ENCODE measurements at places on chromosomes 2 and 18. TPM values are rescaled to one million over a fixed set of nuclear protein-coding genes. Genes with fewer than 3 reads are reported as not detected.

DAPL1 gene
- total RNA-seq, result not detected

SLC19A3 gene
- total RNA-seq, result 0.69 TPM

NR4A2 gene
- 1.7 TPM for total RNA-seq

NMUR1 gene
- 3.4 TPM for total RNA-seq

STK17B gene
- 9.6 TPM for total RNA-seq

REG3G gene
- not detected for total RNA-seq

FEV gene
- not detected for total RNA-seq

ST6GAL2 gene
- total RNA-seq, result 16.3 TPM

AKAIN1 gene
- not detected for total RNA-seq

MTCL1 gene
- total RNA-seq, result 68.0 TPM

UGT1A10 gene
- 1.0 TPM for total RNA-seq

C2orf66 gene
- 0.13 TPM for total RNA-seq

SCG2 gene
- total RNA-seq, result 0.78 TPM

STAMBP gene
- 37.7 TPM for total RNA-seq

BCL11A gene
- 6.7 TPM for total RNA-seq

CHRND gene
- not detected for total RNA-seq

OSBPL1A gene
- 97.1 TPM for total RNA-seq

SP9 gene
- not detected for total RNA-seq

UGT1A4 gene
- 0.13 TPM for total RNA-seq

DHRS9 gene
- 0.15 TPM for total RNA-seq

TIGD1 gene
- 2.1 TPM for total RNA-seq

TNFRSF11A gene
- 0.31 TPM for total RNA-seq

CAPN13 gene
- total RNA-seq, result 0.12 TPM

PCARE gene
- not detected for total RNA-seq

ZAP70 gene
- total RNA-seq, result 0.46 TPM

NAT8 gene
- total RNA-seq, result not detected

MSH6 gene
- 46.4 TPM for total RNA-seq

TDRD15 gene
- not detected for total RNA-seq

TXNL4A gene
- 47.7 TPM for total RNA-seq

CPS1 gene
- 2.4 TPM for total RNA-seq

OTX1 gene
- not detected for total RNA-seq

SIX2 gene
- 1.5 TPM for total RNA-seq

SLC5A7 gene
- total RNA-seq, result 0.93 TPM

TSPYL6 gene
- total RNA-seq, result not detected

DSC1 gene
- not detected for total RNA-seq

RGPD3 gene
- 0.77 TPM for total RNA-seq

HSBP1L1 gene
- 10.9 TPM for total RNA-seq

TMEM247 gene
- total RNA-seq, result not detected

CERS6 gene
- total RNA-seq, result 61.2 TPM

DNAH7 gene
- 0.62 TPM for total RNA-seq

FZD7 gene
- 15.9 TPM for total RNA-seq

LONRF2 gene
- total RNA-seq, result 74.6 TPM

DDX1 gene
- 66.9 TPM for total RNA-seq

CSRNP3 gene
- total RNA-seq, result 0.81 TPM

IL36A gene
- not detected for total RNA-seq

CRYGB gene
- not detected for total RNA-seq

MRO gene
- 0.94 TPM for total RNA-seq

REG1B gene
- not detected for total RNA-seq

SLC25A12 gene
- total RNA-seq, result 78.9 TPM

SERPINB4 gene
- total RNA-seq, result not detected

ABCG5 gene
- not detected for total RNA-seq

ANKRD62 gene
- total RNA-seq, result not detected

Data from gastroesophageal sphincter (tissue), 4 donors.